ENCODE measurements at places on chromosomes 4 and X.

DNA sequence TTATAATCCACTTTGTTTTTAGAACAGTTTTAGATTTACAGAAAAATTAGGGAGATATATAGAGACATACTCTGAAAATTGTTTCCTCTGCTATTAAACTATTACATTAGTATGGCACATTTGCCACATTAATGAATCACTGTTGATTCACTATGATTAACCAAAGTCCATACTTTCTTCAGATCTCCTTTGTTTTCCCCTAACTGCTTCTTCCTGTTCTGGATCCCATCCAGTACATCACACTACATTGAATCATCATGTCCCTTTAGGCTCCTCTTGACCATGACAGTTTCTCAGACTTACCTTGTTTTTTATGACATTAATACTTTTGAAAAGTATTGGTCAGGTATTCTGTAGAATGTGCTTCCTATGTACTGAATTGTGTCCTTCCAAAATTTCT lies 109.2 kb upstream of the EDNRA start:
- no peak for DNase-seq

- DNase-seq, result peak; percentile 48
Observed at GRCh38 chrX:78653118-78653822, 5.9 kb downstream of the RTL3 start.

GRCh38 chr4:159014859-159015258 lies 88.0 kb upstream of the RAPGEF2 start:
- DNase-seq, result no peak

DNA sequence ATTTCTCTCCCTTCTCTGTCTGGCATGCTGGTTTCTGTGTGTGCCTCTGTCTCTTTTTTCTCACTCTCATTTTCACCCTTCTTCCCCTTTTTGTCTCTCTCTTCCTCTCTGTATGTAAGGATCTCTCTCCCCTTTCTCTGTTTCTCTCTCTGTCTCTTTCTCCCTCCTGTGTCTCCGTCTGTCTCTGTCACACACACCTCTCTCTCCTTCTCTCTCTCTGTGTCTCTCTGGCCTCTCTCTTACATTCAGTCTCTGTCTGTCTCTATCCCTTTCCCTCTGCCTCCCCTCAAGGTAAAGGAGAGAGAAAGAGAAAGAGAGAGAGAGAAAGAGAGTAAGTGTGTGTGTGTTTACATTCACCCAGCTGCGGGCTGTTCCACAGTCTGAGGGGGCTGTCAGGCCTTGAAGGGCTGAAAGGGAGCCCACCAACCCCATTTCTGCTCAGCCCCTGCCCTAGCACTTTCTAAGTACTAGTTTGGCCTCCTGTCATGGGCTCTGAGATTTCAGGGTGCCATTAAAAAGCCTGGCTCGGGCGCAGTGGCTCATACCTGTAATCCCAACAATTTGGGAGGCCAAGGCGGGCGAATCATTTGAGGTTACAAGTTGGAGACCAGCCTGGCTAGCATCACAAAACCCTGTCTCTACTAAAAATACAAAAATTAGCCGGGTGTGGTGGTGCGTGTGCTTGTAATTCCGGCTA lies 9.6 kb upstream of the TSPYL2 start:
- no peak for DNase-seq

DNA sequence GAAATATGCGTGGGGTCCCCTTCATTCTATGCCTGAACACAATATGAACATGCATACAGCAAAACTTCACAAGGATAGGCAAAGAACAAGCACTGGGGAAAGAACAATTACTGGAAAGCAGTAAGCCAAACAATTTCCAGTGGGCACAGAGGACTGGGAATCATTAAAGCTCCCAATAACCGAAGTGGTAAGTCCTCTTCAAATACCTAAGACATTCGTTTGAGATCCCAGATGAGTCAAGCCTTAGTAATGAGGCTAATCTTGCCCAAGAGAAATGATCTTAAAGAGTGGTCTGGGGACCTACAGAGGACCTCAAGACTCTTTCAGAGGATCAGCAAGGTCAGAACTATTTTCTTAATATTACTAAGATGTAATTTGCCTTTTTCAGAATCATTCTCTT lies 28.6 kb downstream of the ANAPC10 start:
- no peak for DNase-seq

DNA sequence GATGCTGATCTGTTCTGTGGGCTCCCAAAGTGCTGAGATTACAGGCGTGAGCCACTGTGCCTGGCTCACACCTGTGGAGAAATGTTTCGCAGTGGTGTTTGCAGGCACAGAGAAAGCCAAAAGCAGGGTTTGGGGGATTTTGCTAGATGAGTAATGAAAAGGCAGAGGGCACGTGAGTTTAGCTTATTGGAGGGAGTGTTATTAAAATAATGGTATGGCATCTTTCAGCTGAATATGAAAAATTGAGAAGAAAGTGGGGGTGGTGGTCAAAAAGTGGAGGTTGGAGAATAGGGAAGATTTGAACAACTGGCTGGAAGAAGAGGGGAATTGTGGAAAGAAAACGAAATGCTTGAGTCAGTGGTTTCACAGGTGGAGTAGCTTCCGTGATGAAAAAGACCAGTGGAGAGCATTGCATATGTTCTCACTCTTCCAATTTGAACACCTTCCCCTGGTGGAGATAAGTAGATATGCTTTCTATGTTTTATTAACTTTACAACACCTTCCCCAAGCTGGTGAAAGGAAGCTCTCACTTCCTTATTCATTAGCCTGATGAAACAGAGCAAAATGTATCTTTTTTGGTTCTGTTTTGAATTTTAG lies 1.1 kb upstream of the CHST7 start:
- peak; percentile 33 for DNase-seq

- no peak for DNase-seq
Observed at GRCh38 chr4:7017446-7018048, 25.6 kb upstream of the TADA2B start.

DNA sequence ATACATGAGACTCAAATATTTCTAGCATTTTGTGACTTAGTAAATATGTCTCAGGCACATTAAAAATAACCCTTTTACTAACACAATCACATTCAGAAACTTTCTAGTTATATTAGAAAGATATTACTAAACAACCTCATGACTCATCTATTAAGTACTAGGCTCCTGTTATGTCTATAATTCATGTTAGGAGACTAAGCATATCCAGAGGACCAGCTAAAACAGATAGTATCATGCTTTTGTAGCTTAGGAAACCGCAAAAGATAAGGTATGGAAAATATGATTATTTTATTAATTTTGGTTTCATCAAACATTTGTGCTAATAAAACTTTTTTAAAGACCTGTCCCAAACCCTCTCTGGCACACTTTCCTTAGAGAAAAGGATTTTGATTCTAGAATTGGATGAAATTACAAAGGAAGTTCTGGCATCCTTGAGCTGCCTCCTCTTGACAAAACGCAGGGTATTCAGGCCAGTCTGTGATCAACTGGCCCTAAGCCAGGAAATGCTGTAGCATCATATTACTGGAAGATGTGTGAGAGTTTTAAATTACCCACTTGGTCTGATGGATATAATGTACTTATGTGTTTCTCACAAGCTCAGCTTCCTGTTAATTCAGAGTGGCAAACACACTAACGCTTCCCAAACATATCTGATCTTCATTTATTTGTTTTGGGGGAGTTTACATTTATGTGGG lies 60.4 kb downstream of the NRK start:
- DNase-seq, result no peak

DNA sequence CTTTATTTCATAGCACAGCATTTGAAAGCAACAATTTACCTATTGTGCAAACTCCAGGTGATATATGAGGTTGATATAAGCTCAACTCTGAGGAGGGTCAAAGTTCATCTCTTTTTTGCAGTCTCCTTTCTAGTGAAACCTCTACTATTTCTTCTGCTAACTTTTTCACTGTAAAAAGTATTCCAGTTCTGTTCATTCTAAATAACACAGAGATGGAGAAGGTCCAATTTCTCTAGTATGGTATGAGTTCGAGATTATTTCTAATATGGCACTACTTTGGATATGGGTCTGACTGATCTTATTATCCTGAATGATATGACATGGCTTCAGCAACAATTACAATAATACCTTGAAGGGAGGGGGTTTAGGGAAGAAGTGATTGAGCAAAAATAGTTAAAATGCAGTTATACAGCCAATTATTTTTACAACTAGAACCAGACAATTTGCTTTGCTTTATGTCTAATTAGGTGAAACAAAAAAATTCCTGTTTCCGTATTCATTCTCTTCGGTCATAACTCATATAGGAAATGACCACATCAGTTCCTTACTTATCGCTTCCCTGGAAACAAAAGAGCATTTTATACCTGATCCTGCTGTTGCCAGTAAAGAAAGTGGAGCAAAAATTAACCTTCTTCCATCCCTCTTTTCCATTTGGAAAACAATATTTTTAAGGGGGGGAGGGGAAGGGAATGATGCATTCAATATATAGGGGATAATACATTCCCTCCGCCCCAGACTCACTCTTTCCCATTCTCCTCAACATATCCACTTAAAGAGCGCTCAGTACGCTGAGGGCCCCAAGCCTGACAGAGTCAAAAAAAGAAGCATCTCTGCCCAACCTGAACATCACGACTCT lies 1.0 kb downstream of the TBC1D9 start:
- peak; percentile 25 for DNase-seq

DNA sequence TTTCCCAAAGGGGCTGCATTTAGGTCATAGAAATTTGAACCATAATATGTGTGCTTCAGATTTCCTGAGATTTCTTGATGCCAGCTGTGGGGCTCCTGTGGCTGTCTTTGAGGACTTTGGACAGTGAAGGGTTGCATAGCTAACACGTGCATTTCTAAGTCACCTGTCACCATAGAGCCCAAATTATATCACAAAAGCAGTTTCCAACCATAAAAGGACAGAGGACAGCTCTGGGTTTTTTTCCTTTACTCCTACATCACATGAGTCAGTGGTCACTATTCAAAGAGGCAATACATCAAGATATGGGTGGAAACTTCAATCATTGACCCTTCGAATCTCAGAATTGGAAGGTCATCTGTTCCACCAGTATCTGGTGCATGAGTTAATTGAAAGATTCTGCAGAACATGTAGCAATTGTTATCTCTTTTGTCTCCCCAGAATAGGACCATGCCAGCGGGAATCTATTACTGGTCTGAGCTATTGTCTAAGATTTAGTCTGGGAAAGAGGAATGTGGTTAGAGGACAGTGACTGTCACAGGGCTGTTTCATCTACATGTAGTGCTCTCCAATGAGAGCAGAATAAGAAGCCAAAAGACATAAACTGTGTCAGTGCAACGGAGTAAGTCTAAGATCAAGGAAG lies 133.5 kb downstream of the AASDH start:
- DNase-seq, result no peak

DNA sequence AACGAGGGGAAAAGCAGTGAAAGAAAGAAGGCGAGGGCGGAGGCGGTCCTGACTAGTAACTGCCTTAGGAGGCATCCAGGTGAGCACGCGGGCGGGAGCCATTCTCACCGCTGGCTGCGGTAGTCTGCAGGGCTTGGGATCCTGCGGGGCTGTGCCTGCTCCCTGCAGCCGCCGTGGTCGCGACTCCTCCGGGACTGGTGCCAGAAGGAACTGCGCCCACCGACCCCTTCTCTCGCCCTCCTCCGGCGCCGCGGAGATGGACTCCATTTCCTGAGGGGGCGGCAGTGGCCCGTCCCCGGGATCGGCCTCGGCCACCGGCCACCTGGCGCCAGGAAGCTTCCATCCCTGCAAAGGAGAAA lies 543 bp downstream of the NFXL1 start:
- no peak for DNase-seq

- no peak for DNase-seq
Observed at GRCh38 chr4:61812171-61812570, 612.0 kb downstream of the ADGRL3 start.

GRCh38 chr4:151355155-151355554 lies 29.8 kb upstream of the SH3D19 start:
- DNase-seq, result no peak

DNA sequence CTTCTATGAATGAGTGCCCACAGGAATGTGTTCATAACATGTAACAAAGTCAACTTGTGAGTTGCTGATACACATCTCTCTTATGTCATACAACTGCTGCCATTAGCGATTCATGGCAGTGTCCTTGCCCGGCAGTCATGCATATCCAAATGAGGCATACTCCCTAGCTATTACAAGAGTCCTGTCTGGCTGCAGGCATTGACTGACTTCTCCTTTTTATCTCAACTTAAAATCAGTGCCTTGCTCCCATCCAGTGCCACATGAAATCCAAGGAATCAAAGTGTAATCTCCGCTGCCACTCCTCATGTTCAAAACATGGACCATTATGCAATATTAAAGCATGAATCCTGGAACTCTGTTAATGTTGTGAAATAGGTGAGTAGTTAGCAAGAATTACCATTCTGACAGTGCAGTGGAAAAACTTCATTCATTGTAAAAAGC lies 348.9 kb upstream of the FTHL17 start:
- no peak for DNase-seq

GRCh38 chrX:68433155-68433980 lies at the start of gene OPHN1:
Gene OPHN1, minus strand, starts transcription at chrX:68433495. Its CDS starts 475 bp downstream, at chrX:68433020.
- DNase-seq, result peak; percentile 56

DNA sequence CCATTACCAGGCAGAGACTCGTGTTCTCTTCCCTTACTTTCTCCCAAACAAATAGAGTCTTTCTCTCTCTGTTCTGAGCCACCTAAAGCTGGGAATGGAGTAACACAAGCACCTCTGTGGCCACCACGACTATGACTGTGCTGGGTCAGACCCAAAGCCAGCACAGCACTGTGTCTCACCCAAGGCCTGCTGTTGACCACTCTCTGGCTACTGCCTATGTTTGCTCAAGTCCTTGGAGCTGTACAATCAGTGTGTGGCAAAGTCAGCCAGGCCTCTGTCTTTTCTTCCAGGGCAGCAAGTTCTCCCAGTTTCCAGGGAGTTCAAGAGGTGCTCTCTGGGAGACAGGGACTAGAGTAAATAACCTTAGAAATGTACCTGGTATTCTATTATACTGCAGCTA lies 239.4 kb downstream of the FAM47A start:
- no peak for DNase-seq

DNA sequence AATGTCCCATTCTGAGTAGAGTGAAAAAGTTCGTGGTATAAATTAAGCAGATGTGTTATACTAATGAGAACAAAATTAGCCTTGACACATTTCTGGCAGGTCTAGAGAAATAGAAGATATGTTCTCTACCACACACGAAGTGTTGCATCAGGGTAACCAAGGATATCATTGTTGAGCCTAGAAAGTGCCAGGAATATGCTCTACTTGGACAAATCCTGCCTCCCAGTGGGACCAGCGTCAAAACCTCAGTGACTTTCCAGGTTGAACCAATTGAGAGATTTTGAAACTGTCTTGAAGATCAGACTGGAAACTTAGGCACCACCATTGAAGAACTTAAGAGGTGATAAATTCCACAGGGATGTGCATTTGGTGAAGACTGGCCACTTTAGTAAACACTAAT lies 115.9 kb downstream of the HPGD start:
- no peak for DNase-seq

DNA sequence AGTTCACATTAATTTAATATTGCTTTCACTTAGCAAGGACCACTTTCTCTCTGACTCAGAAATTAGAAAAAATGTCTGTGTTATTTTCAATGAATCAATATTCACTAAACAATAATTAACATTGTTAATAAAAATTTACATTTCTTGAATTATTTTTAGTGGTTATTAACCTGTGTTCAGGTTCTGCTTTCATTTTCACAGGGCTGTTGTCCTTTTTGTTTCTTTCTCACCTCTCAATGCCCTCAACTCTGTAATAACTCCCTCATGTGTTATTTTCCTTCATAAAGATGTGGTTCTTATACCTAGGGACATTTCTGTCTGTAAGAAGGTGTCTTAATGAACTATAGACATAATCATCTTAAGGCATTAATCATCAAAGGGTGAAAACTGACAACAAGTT lies 43.1 kb upstream of the PRR27 start:
- DNase-seq, result no peak

Data from suppressor macrophage treated with lipopolysaccharide for 4 hours (primary cell).